KG1 (cell line): ENCODE measurements at places on chromosomes 7 and 10.

DNA sequence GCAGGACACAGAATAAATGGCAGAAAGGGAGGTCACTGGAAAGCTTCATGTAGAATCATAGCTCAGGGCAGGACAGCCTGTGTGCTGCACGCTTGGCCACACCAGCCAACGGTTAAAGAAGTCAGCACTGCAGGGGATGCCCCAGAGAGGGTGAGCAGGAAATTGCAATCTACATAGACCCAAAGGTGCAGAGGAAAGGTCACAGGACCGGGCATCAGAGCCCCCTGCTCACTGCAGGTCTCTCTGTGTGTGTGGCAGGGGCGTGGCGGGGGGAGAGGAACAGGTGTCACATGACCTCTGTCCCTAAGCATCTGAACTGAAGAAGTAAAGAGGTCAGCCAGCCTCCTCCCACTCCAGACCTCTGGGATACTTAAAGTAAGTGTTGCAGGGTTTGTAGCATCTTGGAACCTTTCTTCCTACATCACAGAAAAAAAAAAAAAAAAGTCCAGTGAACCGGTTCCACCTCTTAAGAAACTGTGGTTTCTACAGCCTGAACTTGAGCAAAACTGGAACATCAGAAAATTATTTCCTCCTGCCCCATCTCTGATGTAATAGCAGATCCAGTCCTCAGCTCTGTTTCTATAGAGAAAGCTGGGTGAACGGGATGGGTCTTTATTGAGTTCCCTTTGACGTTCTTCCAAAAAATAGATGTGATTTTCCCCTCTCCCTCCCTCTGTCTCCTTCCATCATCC lies 64.3 kb downstream of the RGS10 start:
- DNase-seq, result no peak

- no peak for DNase-seq
These were observed 90.8 kb downstream of the KIF20B start for GRCh38 chr10:89792187-89792586.

- no peak for DNase-seq
These were observed 11.3 kb upstream of the NOBOX start for GRCh38 chr7:144414815-144415214.

- no peak for DNase-seq
These were observed 136.3 kb upstream of the GNAI1 start for GRCh38 chr7:79998363-79998762.

GRCh38 chr7:45171946-45172345 lies 14.4 kb downstream of the RAMP3 start:
- no peak for DNase-seq

- no peak for DNase-seq
These were observed 558.2 kb upstream of the PFKP start for GRCh38 chr10:2509081-2509531.

- no peak for DNase-seq
These were observed 187.9 kb downstream of the GATA3 start for GRCh38 chr10:8242295-8242872.

- DNase-seq, result no peak
These were observed 53.8 kb downstream of the ARL5B start for GRCh38 chr10:18713077-18713476.
